ENCODE measurements at places on chromosomes 6 and 20.

DNA sequence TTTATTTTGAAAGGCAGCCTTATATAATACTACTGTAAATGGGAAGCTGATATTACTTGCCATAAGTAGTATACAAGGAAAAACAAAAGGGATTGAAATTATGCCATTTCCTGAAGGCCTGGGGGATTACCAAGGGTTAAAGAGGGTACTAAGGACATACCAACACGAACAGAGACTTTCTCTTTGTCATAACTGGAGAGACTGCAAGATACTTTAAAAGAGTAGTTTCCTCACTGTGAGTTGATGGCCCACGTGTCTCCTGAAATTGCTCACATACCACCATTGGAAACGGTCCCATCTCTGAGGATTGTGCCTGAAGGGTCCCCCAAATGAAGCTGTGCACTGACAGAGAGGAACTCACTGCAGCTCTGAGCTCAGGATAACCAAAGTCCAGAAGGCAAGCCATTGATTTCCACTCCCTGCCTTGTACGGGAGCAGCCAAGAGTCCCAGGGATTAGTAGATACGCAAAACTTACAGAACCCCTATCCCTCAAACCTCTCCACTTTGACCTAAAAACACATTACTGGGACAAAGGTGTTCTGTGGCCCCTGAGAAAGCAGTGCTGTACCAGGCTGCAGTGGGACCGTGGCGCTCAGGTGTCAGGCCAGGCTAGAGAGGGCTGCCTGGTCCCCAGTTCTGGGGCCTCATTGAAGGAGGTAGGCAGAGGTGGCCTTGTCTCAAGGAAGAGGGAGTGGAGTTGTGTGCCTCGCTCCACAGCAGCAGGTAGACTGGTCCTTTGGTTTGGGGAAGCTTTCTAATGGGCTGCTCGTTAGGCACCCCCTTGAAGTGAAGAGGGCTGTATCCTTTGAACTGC, 15.2 kb downstream of the PSMG4 start:
- no peak for DNase-seq

DNA sequence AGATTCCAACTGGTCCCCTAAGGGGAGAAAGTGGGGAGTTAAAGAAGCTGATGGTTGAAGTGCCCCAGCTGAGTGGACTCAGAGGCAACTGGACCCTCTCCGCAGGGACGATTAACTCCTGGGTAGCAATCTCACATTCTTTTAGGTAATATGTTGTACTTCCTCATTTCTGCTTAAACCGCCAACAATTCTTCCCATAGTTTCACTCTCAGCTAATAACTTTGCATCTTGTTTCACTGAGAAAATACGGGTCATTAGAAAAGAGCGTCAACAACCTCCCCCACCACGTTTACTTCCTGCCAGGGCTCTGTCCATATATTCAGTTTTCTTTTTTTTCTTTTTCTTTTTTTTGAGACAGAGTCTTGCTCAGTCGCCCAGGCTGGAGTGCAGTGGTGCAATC, 39.5 kb upstream of the CHD6 start:
- no peak for DNase-seq

DNA sequence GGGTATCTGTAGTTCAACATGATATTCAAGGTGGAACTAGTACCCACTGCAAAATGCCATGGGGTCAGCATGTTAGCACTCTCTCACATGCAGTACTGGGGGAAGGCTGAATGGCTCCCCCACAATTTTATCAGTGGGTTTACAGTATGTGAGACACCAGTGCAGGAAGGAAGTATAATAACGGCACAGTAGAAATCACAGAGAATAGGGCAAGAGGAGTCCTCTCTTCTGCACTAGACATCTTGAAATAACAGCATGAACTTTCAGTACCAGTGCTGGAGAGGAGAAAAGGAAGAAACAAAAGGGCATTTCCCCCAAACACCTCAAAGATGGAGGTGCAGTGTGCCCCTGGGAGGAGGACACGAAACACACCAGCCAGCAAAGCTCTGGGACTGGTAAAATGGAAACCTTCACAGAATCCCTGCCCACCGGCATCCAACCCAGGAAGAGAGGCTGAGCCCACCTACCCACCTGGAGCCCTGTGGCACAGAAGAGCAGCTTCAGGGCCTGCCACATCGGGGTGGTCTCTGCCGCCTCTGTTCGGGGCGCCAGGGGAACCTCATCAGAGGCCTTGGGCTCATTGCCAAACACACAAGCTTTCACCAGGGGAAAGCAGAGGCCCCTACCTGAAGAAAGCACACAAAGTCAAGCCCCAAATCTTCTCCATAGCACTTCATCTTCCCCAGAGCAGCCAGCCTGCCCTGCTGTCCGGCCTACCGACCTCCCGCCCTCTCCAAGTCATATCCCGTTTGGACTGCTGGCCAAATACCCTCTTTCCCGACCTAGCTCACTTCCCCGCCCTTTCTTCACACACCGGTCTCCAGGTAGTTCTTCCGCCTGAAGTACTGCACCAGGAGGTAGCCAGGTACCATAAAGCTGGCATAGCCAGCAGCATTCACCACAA, 1.2 kb downstream of the SLC35B2 start:
- DNase-seq: no peak

DNA sequence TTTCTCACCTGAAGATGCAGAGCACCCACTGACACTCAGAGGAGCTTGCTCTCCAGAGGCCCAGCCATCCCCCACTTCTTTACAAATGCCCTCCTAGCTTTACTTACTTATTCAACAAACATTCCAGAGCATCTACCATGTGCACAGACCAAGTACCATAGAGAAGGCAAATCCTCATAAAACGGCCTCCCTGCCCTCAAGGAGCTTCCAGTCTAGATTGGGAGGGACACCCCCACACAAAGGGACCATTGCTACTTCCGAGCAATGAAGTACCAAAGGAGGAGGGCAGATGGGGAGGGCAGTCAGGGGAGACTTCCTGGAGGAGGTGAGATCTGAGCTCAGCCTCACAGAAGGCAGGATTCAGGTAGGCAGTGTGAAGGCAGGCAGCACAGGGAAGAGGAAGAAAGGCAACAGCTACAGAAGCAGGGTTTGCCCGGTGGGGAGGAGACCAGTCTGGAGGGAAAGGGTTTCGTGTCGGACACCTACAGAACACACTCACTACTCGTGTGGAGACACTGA, 108.0 kb downstream of the ZMYND8 start:
- no peak for DNase-seq

DNA sequence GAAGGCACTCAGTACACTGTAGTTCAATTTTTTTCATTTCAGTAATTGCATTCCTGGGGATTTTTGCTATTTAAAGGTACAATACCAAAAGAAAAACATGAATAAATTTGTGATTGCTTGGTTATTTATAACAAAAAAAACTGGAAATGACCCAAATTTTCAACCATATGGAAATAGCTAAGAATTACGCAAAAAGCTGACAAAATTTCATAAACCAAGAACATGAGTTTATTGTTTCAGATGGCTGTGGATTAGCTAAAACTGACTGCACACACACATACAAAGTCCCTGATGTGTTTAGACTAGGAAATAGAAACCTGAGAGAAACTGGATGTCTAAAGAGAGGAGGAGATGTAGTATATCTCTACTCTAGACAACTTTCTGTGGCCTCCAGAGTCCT, 718.4 kb upstream of the CHD6 start:
- no peak for DNase-seq

DNA sequence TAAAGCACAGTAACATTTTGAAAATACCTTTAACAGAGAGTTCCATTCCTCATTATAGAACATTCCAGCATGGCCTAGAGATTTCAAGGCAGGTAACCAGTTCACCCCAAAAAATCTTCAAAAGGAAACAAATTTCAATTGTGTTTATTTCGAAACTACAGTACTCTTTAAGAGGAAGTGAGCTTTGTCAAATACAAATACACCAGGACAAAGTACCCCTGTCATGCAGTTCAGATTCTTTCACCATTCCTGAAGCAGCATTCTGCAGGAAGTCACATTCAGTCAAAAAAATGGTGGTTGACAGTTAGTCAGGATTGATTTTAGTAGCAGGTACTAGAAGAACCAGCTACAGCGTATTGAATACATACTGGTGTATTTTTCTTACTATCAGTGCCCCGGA, 89.6 kb upstream of the RIN2 start:
- DNase-seq: no peak

- no peak for DNase-seq
These were observed 266.5 kb upstream of the RIMS1 start for GRCh38 chr6:71619836-71620235.

DNA sequence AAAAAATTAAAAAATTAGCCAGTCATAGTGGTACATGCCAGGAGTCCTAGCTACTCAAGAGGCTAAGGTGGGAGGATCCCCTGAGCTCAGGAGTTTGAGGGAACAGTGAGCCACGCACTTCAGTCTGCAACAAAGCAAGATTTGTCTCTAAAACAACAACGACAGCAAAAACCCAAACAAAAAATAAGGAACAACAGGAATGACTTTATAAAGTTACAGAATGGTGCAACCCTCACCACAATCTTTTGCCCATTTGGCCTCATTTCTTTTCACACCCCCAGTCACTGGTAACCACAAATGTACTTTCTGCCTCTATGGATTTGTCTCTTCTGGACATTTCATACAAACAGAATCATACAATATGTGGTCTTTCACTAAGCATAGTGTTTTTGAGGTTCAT, 16.7 kb upstream of the ZFAND3 start:
- DNase-seq: no peak

DNA sequence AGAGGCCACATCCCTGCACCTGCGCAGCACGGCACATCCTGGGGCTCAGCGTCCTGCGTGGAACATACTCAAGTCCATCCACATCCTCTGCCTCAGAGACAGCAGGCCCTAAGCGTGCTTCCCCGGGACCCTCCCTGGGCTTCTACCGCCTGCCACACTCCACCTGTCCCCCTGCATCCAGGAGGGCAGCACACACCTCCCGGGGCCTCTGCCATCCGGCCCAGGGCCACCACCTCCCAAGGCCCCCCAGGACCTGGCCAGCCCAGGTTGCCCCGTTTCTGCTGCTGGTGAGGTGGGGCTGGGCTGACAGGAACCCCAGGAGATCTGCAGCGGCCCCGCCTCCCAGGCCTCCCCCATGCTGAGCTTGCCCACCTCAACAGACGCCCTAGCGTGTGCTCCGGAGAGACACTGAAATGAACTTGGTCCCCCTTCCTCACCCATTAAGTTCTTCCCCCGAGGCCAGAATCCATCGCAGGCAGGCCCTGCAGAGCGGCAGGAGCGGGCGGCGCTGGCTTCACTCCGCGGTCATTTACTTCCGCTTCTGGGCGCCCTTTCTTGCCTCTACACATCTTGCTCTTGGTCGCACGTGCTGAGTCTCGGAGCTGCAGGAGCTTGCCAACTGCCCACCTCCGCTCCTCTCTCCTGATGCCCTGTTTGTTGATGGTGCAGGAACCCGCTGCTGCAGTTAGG, 235.3 kb downstream of the TAF4 start:
- no peak for DNase-seq

GRCh38 chr6:11341867-11342266, 109.4 kb upstream of the NEDD9 start:
- DNase-seq: no peak

DNA sequence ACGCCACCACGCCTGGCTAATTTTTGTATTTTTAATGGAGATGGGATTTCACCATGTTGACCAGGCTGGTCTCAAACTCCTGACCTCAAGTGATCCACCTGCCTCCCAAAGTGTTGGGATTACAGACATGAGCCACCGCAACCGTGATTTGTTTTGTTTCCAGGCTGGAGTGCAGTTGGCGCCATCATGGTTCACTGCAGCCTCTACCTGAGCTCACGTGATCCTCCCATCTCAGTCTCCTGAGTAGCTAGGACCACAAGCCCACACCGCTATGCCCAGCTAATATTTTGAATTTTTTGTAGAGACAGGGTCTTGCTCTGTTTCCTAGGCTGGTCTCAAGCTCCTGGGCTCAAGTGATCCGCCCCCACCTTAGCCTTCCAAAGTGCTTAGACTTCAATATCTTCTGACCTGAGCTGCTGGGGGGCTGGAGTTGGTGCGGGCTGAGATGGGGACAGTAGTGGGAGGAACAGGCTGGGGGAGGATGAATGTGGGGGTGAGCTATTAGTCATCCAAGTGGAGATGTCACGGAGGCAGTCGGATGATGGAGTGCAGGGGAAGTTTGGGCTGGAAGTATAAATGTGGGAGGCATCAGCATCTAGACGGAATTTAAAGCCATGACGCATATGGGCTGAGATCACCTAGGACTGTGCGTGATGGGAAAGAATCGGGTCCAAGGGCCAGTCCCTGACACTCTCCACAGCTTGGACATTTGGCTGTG, 23.1 kb upstream of the ZMYND8 start:
- no peak for DNase-seq

DNA sequence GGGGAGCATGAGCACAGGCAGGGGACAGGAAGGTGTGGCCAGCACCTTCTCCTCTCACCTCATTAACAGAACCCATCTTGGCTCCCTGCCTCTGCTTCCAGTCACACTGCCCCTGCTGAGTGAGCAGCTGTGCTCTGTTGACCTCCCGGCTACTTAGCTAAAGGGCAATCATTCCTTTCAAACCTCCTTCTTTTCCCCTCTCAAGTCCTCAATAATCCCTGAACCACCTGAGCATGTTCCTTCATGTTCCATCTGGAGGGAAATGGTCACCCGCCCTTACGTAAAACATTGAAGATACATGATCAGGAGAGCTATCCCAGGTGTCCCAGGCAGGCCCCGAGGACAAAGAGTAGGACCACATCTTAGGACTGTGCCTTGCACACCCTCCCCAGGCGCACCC, 21.7 kb upstream of the MRPS10 start:
- DNase-seq: no peak

- no peak for DNase-seq
These were observed 54.3 kb downstream of the TAF4 start for GRCh38 chr20:62011403-62011790.

DNA sequence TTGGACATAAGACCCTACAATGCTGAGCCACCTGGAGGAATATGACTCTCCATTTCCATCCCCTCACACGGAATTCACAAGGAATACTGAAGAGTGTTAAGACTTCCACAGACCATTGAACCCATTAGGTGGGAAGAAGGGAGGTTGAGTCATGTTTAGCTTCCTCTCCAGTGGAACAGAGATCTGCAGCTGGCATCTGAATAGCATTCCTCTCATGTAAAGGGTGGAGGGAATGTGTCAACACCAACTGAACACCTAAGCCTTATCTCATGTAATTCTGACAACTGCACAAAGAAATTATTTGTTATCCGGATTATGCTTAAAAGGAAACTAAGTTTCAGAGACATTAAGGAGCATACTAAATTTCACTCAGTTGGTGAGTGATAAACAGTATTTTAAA, 705.9 kb downstream of the MAFB start:
- DNase-seq: no peak

DNA sequence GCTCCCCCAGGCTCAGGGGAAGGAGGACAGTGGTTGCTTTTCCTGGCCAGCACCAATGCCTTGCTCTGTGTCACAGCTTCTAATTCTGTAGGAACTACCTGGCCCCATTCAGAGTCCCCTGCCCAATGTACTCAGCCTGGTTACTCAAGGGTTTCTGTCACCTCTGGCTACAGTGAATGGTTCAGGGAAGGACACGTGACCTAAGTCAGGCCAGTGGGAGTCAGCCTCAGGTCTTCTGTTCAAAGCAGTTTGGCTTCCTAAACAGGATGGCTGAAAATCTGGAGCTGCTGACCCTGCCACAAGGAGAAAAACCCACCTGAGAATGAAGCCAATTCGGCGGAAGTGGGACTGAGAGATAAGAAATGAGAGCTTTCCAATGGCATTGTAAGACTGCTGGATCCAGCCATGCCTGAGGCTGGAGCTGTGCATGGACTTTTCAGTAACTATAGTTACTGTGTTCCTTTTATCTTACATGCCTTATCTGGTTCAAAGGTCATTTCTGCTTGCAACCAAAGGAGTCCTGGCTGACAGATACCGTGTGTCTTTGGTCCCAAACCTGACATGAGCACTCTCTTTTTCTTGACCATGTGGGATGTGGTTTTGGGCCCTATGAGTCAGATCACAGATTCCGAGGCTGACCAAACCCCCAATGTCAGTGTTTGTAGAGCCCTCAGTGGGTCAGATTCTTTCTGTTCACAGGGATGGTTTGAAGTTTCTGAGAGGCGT, 104.3 kb downstream of the SULF2 start:
- DNase-seq: no peak

Data from T-helper 2 cell (primary cell).